ENCODE measurements at places on chromosomes 7 and 10.

DNA sequence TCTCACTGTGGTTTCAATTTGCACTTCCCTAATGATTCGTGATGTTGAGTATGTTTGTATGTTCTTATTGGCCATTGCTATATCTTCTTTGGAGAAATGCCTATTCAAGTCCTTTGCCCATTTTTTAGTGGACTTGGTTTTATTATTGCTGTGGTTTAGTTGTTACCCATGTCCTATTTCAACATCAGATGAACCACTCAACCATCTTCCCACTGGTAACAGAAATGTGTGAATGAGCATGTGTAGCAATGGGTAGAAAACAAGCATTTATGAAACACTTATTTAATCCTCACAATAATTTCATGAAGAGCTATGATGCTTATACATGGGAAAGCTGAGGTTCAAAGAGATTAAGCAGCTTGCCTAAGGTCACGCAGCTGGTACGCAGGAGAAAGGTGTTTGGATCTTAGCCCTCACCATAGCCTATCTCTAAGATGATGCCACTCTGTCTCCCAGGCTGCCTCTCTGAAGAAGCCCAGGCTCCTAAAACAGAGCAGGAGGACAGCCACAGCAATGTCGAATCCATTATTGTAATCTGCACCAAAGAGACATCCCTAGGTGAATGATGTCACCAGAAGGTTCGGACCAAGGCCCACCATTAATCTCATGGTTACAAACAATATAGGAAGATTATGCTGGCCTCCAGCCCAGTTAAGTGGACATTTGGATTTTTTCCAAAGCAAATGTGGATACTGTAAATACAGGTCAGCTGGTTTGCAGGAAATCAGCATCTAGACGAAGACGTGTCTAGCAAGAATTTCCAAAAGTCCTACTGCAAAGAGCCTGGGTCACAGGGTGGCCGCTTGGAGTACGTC lies 447.6 kb upstream of the ZMIZ1 start:
- no peak for DNase-seq

- DNase-seq = no peak
Measured at GRCh38 chr7:150727381-150727780, 9.8 kb upstream of the GIMAP5 start.

GRCh38 chr10:61140765-61141392 lies 196.9 kb upstream of the RHOBTB1 start:
- peak; percentile 75 for DNase-seq

DNA sequence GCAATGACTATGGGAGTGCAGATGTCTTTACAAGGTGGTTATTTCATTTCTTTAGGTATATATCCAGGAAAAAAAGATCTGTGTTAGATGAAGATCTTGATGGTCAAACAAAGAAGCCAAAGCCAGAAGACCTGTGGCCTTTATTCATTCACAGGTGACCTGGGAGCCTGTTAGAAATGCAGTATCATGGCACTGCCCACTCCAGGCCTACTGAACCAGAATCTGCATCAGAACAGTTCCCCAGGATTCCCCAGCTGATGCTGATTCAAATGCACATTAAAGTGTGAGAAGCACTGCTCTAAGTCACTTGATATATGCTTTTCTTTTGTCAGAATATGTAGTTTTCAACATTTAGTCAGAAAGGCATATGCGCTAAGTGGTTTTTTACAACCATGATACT lies 251.1 kb downstream of the IPMK start:
- DNase-seq = no peak

- DNase-seq = peak; percentile 65
Measured at GRCh38 chr10:12333380-12334185, 15.8 kb upstream of the CAMK1D start.

- DNase-seq = no peak
Measured at GRCh38 chr7:93626869-93627268, 52.3 kb upstream of the CALCR start.

GRCh38 chr10:3848005-3848774 lies 63.2 kb upstream of the KLF6 start:
- no peak for DNase-seq

DNA sequence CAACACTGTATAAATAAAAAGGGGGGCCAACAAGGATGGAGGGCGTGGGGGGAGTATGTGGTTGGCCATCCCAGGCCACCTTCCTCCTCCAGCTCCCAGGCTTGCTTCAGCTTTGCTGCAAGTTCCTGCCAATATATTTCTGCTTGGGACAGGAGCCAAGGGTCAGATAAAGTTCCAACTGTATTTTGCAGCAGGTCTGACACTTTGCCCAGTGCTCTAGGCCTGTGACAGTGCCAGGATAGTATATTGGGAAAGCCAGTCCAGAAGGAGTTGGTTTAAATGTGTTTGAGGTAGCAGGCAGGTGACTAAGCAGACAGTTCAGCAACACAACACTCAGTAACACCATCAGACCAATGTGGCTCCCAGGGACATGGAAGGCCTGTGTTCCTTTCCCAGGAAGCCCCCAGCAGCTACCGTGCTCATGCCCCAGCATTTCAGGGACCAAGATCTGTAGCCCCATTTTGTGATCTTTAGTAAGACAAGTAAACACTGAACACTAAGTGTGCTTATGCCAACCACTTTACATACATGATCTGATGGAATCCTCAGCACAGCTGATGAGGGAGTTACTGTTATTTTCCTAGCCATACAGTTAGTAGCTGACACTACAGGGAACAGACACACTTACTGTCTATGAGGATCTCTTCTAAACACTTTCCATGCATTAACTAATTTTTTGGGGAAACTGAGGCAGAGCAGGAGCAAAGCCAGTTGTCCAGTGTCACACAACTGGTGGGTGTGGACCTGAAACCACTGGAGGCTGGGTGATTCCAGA lies 38.9 kb downstream of the DNAJB12 start:
- peak; percentile 87 for DNase-seq

DNA sequence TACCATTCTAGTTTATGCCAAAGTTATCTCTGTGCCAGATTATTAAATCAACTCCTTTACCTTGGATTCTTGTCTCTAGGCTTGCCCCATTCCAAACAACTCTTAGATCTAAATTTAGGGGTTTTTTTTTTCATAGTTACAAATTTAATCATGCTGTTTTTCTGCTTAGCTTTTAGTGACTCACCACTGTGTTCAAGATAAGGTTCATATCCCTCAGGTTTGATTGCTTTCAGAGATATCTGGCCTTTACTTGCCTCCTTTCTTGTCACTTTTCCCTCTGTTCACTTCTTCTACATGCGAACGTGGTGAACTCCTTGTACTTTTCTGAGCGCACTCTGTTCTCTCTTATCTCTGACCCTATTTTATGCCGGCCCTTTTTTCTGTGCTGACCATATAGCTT lies 78.2 kb downstream of the VPS50 start:
- no peak for DNase-seq

- no peak for DNase-seq
Measured at GRCh38 chr10:113967126-113967525, 76.5 kb upstream of the ADRB1 start.

- DNase-seq = no peak
Measured at GRCh38 chr7:92582948-92583347, 7.2 kb downstream of the FAM133B start.

GRCh38 chr10:48684792-48685623 lies at the start of gene WDFY4:
WDFY4 (plus strand) TSS chr10:48684873; CDS start chr10:48709733, 24,860 bp downstream.
- DNase-seq = no peak

DNA sequence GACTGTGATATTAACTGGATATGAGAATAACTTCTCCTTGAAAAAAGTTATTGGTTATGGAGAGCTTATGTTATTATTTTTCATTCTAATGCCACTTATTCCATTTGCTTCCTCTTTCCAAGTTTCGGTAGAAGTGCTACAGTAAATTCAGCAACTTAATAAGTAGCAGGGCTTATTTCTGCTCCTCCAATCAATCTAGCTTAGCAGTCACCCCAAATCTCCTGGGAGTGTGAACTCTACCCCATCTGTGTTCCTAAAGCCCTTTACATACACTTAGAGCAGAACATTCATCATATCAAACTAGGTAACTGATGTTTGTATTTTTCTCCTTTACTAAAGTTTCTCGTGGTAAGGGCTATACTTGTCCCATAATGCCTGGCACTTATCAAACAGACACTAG lies 8.7 kb downstream of the ARL3 start:
- DNase-seq = no peak

GRCh38 chr10:14244801-14245211 lies 85.9 kb downstream of the FRMD4A start:
- no peak for DNase-seq

DNA sequence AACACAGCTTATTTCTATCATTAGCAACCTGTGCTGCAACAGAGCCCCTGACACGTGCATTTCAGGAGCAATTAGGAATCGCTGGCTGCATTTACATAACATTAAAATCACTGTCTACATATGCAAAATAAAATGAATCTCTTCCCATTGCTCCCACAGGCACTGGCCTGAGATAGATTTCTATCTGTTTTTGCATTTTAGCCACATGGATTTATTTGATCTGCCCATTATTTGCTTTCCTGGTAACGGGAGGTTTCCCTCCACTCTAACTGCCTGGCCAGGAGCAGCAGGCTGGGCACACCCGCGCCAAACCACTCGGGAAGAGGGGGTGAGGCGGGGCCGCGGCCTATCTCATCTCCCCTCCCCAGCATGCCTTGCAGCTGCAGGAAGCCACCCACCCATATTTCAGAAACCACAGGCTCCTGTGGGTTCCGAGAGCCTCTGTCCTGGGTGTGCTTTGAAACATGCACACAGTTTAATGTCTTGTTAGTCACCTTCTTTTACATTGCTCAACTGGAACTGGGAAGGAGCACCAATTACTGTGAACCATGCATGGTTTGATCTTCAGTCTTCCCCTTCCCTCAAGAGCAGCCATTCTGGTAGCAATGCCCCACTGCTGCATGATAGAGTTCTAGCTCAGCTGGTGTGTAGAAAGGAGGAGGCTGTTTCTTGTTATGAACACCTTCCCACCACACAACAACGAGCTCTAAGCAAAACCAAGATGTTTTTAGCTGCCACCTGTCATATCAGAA lies 37.7 kb upstream of the IKZF1 start:
- DNase-seq = no peak

GRCh38 chr7:99394188-99394502 lies 14.3 kb downstream of the PDAP1 start:
- DNase-seq = no peak

Data from right hindlimb (tissue), 1 donor.